Stimulated activated CD4-positive, alpha-beta T cell treated with anti-CD3 and anti-CD28 coated beads, Interleukin-1b, Interleukin-23, amount 100 ng/mL, for 4 hours (primary cell): ENCODE measurements at places on chromosomes 12 and 14.

GRCh38 chr14:65280653-65281052 is 131.9 kb upstream of the FUT8 start:
- no peak for DNase-seq

DNA sequence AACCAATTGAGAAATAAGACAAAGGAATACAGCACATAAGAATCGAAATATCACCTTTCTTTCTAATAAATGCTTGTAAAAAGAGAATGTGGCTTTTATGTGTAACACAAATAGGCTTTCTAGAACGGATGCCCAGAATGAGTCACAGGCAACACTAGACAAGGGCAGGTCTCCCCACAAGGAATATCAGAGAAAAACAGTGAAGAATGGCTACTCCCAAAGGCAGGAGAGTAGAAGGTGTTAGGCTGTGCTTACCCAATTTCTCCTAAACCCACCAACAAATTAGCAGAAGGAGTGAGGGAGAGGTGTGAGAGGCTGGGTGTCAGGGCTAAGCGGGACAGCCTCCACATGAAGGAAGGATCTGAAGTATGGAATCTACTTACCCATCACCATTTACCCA is 55.2 kb downstream of the GALNT4 start:
- no peak for DNase-seq

DNA sequence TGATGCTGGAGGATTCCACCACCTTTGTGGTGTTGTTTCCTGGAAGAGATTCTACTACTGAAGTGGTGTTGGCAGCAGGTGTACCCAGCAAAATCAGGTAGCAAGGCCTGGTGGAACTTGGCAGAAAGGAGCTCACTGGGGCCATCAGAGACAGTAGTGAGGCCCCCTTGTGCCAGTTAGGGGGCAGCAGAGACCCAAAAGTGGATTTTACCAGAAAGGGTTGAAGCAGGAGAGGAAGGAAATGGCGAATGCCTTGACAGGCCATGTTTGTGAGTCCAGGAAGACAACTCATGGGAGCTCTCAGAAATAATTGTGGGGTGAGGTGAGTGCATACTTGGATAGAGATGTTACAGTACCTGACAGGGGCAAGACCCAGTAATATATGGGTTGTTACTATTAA is 137.7 kb upstream of the FGD4 start:
- no peak for DNase-seq

GRCh38 chr12:116152268-116152667 is 125.2 kb downstream of the MED13L start:
- DNase-seq = no peak

GRCh38 chr12:16675438-16675837 is 69.5 kb upstream of the LMO3 start:
- DNase-seq = no peak

- peak; percentile 47 for DNase-seq
These were observed 1.4 kb downstream of the NFKBIA start for GRCh38 chr14:35403114-35403602.
